ENCODE measurements at places on chromosomes 13 and 19.

DNA sequence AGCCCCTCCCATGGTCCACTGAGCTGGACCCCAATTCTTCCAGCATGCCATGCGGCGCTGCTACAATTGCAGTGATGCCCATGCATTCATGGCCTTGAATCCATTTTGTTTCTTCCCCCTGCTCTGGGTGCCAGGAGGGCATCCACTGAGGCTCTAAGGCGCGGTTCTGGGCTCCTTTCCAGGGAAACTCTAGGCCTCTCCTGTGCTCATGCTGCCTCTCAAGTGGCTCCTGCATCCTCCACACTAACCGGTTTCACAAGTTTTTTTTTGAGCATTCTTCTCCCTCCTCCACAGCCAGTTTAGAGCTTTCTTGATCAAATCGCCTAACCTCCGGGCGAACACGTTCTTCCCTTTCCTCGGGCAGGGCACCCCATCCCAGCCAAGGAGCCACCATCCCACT lies 69.1 kb upstream of the FLT1 start:
- no peak for DNase-seq

DNA sequence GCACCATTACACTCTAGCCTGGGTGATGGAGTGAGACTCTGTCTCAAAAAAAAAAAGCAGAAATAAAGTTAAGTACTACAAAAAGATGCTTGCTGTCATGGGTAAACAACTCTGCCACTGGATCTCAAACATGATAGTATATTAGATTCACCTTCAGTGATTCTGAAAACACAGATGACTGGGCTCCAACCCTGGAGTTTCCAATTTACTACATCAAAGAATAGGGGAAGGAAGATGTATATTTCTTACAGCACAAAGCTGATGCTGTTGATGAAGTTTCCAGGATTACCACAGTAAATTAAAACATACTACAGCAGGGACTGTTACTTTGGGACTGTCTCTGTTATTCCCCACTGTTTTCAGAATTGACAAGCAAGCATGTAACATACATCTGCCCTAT lies 5.2 kb downstream of the ZNF561 start:
- no peak for DNase-seq

GRCh38 chr19:49502866-49503581 lies 6.8 kb downstream of the RPS11 start:
- no peak for DNase-seq

GRCh38 chr19:2343289-2343982 lies 15.0 kb downstream of the SPPL2B start:
- no peak for DNase-seq

DNA sequence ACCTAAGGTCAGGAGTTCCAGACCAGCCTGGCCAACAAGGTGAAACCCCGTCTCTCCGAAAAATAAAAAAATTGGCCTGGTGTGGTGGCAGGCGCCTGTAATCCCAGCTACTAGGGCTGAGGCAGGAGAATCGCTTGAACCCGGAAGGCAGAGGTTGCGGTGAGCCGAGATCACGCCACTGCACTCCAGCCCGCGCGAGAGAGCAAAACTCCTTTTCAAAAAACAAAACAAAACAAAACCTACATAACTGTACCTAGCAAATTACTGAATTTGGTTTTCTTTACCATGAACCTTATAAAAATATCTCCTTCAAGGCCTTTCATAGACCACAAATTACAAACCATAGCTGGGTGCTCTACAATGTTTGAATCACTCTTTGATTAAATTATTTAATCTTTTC lies 760 bp downstream of the ZNF91 start:
- no peak for DNase-seq

All from globus pallidus (tissue), 1 donor.